SK-MEL-5 (cell line): ENCODE measurements at places on chromosomes 7 and 10. TPM values are rescaled to one million over a fixed set of nuclear protein-coding genes. Genes with fewer than 3 reads are reported as not detected.

DNA sequence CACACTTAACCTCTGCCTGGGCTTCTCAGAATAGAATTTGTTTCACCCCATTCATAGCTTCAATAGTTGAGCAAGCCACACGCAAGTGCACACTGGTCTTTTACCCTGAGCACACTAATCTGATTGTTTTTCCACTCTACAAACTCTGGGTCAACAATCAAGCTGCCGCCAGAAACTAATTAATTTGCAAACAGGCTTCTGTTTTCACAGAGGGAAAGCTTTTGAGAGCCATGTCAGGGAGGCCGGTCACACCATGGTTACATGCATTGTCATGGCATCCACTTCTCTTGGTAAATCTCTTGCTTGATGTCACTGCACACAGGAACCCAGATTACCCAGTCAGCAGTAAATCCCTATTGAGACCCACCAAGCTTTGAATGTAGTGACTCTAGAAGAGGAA is 154.2 kb downstream of the SEMA3A start:
- DNase-seq: no peak

CPED1 gene
- 4.9 and 6.2 TPM in 2 replicates for total RNA-seq

GNG11 gene
- 35.8 and 40.3 TPM in 2 replicates for total RNA-seq

GRCh38 chr7:12771378-12771877 is 84.0 kb downstream of the ARL4A start:
- no peak for DNase-seq

PLAC9 gene
- not detected in 2 replicates for total RNA-seq

- no peak for DNase-seq
These were observed 343.9 kb upstream of the LRGUK start for GRCh38 chr7:133783276-133783675.

DNA sequence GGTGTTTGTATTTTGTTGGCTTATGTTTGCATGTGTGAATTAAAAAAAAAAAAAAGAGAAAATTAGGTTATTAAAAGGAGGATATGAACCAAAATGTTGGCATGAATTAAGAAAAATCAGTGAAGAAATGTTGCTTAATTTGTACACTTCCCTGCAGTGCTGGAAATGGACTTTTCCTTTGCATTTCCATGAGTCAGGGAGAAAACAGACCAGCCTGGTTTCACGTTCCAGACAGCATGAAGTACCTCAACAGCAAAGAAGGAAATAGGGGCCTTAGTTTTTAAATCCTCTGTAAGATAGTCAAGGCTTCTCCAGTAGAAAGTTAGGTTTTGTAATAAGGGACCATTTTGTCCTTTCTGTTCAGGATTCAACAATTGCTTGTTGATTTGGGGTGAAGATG is 159.7 kb downstream of the CELF2 start:
- no peak for DNase-seq

DNA sequence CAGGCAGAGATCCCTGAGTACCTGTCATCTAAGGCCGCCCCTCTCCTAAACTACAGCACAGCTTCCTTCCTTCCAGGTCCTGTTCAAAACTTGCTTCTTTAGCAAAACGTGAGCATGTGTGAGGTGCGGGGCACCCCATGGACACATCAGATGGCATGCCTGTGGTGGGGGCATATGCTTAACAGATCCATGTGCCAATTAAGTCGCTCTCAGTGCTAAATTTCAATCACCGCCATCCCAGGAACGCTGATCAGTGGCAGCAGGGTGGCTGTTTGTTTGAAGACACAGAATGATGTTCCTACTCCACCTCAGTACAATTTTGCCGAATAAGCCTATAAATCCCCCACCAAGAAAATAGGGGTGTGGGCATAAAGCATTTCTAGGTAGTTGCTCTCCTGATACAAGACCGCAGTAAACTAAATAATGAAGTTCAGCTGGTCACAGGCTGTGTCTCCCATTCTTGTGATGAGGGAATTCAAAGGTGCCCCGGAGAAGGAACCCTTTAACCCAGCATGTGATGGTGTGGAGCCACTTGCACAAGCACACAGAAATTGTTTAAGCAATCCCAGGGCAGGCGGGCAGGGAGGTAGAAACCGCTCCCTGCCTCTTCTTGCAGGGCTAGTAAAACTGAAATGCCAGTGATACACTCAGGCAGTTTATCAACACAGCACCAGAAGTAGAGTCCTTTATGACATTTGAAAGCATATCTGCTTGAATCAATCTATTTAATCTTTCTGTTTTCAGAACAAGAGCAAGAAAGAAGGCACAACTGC is 205.7 kb downstream of the SORCS1 start:
- DNase-seq: no peak

CCL24 gene
- total RNA-seq: not detected in 2 replicates

DNA sequence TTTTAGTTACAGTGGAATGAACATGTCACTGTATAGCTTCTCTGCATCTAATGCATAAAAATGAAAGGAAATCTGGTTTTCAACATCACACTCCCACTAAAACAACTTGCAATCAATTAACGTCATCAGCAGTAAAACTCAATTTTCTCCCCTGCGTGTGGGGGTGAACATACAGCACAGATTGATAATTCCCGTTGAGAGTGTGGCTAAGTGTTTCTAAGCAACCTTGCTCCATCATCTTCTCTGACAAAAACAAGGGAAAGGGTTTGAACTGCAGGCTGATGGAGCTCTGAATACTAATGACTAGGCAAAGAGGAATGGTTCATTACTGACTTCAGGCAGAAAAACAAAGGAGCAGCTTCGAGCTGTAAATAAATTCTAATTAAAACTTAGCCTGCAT is 238.3 kb downstream of the PARD3 start:
- DNase-seq: no peak

AQP1 gene
- 0.03 and 0.08 TPM in 2 replicates for total RNA-seq

DNA sequence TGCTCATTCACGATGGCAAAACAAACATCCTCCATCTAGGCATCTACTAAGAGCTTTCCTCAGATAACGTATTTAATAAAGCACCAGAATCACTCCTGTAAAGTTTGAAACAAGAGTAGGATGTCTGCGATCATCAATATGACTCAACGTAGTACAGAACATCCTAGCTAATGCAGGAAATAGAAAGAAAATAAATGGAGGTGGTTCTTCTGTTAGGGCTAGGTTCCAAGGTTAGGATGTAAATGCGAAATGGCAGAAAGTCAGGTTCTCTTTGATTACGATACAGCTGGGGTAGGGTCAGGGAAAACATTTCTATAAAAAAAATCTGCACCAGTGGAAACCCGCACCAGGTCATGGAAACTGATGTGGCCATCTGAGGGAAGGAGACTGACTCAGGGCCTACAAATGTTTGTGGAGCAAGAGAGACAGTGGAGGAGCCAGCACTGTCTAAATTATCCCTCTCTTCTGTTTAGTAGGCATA is 29.1 kb downstream of the CCDC6 start:
- no peak for DNase-seq

DRGX gene
- not detected in 2 replicates for total RNA-seq

- no peak for DNase-seq
These were observed 101.3 kb upstream of the SKAP2 start for GRCh38 chr7:26965724-26966123.

TCTN3 gene
- 74.6 and 77.8 TPM in 2 replicates for total RNA-seq

DNA sequence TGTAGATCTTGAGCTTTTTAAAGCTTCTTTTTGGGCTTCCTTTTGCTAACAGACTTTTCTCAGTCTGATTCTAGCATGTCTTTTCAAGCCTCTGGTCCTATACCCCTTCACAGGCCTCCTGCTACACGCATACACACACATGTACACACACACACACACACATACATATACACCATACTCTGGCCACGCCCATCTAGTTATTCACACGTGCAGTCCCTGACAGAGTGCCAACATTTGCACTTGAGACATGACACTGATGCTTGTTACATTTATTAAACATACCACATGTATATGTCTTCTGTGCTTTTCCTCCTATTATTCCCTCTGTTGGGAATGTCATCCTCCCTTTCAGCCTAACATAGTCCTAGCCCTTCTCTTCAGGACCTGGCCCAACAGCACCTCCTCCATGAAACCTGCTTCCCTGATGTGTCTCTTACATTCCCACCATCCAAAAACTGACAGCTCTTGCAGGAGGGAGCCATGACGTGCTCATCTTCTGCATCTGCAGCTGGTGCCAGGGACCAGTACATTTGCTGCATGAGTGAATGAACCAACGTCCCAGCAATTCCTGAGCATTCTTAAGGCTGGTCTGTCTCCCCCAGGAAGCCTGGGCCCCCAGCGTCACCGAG is 222.1 kb downstream of the ARHGAP12 start:
- no peak for DNase-seq

BRAF gene
- total RNA-seq: 12.5 and 15.7 TPM in 2 replicates

DNA sequence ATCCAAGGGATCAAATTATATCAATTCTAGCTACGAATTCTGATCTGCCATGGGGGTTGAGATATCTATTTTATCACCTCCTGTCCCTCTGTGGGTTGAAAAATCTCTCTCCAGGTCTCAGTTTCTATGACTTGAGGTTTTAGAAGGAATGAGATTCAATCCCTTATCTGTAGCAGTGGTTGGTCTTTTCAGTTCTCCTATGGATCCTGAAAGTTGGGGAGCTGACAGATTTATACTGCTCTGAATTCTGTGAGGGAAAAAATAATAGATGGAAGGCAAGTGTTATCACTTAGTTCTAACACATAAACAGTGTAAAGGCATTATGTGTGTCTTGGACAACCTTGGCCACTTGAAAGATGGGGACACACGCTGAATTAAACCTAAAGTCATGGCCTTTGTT is 15.8 kb upstream of the FBXW4 start:
- DNase-seq: no peak

DNA sequence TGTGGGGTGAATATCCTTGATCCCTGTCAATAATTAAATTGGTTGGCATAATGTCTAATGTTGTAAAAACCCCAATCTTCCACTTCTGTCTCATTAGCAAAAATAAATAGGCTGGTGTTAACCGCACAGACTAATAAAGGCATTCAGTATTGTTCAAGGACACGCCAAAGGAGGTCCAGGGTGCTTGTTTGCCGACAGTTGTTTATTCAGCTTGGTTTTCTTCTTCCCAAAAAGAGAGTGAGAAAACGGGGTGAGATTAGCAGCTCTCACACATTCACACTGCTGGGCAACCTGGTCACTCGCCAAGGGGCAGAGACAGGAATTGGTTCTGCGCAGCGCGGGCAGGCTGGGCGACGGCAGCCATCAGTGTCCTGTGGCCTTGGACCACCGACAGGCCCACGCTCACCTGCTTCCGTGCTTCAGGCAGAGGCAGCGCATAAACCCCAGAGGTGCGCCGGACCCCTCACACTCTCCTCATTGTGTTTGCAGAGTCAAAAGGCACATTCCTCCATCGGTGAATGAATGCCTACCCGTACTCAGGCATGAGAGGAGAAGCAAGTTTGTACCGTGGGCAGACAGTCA is 26.2 kb upstream of the LMBR1 start:
- DNase-seq: no peak

DNA sequence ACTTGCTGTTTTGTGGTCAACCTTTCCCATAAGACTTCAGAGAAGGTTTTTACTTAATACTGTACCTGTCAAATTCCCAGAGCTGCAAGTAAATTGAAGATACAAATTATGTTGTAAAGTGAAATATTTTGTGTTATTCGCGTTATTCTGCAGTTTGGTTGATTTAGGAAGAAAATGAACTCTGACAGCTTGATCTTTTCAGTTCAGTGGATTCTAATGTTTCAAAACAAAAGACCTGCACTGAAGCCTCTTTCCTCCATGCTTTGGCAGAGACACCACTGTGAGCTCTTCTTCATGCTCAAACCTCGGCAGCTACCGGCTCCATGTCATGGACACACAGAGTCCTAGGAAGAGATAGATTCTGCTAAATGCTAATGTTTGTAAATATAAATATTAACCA is 75.7 kb upstream of the INSYN2A start:
- DNase-seq: no peak

TMEM139 gene
- not detected in 2 replicates for total RNA-seq
